ENCODE measurements at places on chromosomes 2 and 18.

- DNase-seq: no peak
Measured at GRCh38 chr2:222598611-222599010, 57.3 kb downstream of the FARSB start.

GRCh38 chr2:2898744-2899143 lies 478.9 kb downstream of the EIPR1 start:
- no peak for DNase-seq

- no peak for DNase-seq
Measured at GRCh38 chr2:188187726-188188125, 103.9 kb upstream of the GULP1 start.

GRCh38 chr18:36420826-36421225 lies 123.3 kb downstream of the FHOD3 start:
- no peak for DNase-seq

- DNase-seq: no peak
Measured at GRCh38 chr2:3754795-3755194, 51.4 kb downstream of the DCDC2C start.

DNA sequence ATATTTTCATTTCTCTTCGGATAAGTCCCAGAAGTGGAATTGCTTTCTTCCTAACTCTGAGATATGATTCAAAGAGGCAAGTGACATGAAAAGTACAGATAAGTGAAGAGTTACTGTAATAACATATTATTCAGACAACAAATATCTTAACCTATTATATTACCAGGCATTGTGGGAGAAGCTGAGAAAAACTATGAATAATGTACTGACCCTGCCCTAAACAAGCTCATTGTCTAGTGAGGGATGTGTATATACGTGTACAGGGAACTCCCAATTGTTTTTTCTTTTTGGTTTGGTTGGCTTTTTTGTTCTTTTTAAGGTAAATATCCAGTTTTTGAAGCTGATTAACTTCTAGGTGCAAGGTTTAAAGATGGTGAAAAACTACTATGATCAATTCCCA lies 26.5 kb downstream of the NCKAP1 start:
- DNase-seq: no peak

GRCh38 chr18:13258921-13259320 lies 40.4 kb downstream of the LDLRAD4 start:
- DNase-seq: no peak

- no peak for DNase-seq
Measured at GRCh38 chr2:144865670-144866069, 345.8 kb upstream of the ZEB2 start.

DNA sequence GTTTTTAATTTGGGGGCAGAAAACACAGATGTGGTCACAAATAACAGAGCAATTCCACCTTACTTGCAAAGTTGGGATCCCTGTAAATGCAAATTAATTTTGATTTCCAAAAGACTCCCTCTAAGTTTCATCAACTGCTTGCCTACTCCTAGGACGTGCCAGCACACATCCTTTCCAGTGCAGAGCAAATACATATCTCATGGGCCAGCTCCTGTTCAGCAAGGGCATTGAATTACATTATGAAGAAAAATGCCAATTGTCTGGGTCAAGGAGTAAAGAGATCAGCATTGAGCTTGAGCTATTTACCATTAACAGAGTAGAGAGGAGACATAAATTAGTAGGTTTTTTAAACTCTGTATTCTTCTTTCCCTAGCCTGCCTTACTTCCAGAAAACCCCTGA lies 18.8 kb downstream of the PID1 start:
- DNase-seq: no peak

DNA sequence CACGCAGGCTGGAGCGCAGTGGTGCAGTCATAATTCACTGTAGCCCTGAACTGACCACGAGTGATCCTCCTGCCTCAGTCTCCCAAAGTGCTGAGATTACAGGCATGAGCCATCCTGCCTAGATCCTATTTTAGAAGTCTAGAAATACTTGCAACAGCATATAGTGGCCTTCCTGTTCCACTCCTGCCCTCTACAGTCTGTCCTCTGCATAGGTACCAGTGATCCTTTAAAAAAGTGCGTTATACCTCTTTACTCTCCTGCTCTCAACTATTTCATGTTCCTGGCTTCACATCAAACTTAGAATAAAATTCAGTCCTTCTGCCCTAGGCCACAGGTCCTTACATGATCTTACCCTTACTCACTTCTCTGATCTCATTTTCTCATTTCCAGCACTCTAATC lies 6.0 kb downstream of the COMMD1 start:
- DNase-seq: no peak

DNA sequence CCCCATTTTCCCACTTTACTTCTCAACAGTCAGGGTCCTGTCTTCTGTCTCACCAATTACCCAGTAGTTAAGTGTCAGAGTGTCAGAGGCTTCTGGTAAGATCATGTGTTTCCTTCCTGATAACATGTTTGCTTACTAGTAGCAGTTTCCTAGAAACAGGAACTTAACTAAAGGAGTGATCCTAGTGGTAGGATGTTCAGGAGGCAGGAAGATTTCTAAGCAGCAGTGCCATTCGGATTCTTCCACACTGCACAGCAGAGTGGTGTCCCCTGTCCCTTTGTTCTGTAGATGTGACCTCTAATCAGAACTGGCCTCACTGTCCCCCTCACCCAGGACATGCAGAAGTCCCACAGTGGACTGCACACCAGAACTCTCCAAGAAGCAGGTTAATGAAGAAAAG lies 221.8 kb upstream of the OSR1 start:
- no peak for DNase-seq

GRCh38 chr2:55096586-55096985 lies 46.3 kb upstream of the RTN4 start:
- DNase-seq: no peak

DNA sequence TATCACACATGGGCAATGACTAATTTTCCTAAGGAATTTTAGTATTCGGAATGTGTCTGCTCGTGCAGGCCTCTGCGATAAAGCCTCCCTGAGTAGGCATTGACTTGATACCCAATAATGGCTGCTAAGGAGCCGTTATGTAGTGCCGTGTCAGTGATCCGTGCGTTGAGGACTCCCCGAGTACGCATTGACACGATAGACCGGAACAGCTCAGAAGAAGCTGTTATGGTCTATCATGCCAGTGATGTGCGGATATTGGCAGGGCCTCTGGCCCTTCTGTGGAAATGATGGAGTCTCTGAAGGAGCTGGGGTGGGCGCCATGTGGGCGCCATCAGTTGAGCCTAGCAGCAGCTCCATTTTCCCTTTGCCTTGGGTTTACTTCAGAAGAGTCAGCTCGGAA lies 29.1 kb downstream of the ZEB2 start:
- no peak for DNase-seq

DNA sequence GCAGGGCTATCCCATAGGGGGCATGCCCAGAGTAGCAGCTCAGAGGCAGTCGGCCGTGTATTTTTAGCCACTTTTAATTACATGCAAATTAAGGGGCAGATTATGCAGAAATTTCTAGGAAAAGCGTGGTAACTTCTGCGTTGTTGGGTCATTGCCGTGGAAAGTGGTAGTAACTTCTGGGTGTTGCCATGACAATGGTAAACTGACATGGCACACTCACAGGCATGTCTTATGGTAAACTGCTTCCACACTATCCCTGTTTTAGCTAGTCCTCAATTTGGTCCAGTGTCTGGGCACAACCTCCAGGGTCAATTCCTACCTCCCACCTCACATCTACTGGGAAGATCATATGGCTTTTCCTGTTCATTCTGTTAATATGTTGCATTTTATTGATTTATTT lies 428.9 kb upstream of the FANCL start:
- no peak for DNase-seq

GRCh38 chr2:31539505-31539904 lies 41.2 kb downstream of the SRD5A2 start:
- DNase-seq: no peak
